ENCODE measurements at places on chromosomes 7 and 10. TPM values are rescaled to one million over a fixed set of nuclear protein-coding genes. Genes with fewer than 3 reads are reported as not detected.

The PSMA2 gene
- total RNA-seq: 43.5 TPM

The SEMA4G gene
- total RNA-seq: 1.8 TPM

The C10orf143 gene
- 1.3 TPM for total RNA-seq

The THNSL1 gene
- 2.1 TPM for total RNA-seq

The NEUROG3 gene
- not detected for total RNA-seq

The GJD4 gene
- total RNA-seq: 0.16 TPM

The PNLIPRP3 gene
- not detected for total RNA-seq

The NPC1L1 gene
- not detected for total RNA-seq

The KIAA1549 gene
- 3.6 TPM for total RNA-seq

The KCNH2 gene
- not detected for total RNA-seq

The FAM3C gene
- 71.1 TPM for total RNA-seq

The SFRP5 gene
- total RNA-seq: not detected

The TCERG1L gene
- not detected for total RNA-seq

The GPR15LG gene
- total RNA-seq: not detected

The TUBAL3 gene
- not detected for total RNA-seq

The ZKSCAN5 gene
- 14.2 TPM for total RNA-seq

The BAMBI gene
- total RNA-seq: 16.2 TPM

The ZNF32 gene
- total RNA-seq: 33.3 TPM

The BHLHA15 gene
- not detected for total RNA-seq

The IFIT3 gene
- 59.7 TPM for total RNA-seq

The GSDME gene
- total RNA-seq: 34.7 TPM

The PDZD8 gene
- total RNA-seq: 34.0 TPM

The COBL gene
- total RNA-seq: not detected

The SGCE gene
- 113 TPM for total RNA-seq

The UCN3 gene
- not detected for total RNA-seq

The CRHR2 gene
- not detected for total RNA-seq

The CTAGE6 gene
- total RNA-seq: 0.97 TPM

The ADGRA1 gene
- not detected for total RNA-seq

The HOXA7 gene
- not detected for total RNA-seq
